ENCODE measurements at places on chromosomes 16 and 17.

DNA sequence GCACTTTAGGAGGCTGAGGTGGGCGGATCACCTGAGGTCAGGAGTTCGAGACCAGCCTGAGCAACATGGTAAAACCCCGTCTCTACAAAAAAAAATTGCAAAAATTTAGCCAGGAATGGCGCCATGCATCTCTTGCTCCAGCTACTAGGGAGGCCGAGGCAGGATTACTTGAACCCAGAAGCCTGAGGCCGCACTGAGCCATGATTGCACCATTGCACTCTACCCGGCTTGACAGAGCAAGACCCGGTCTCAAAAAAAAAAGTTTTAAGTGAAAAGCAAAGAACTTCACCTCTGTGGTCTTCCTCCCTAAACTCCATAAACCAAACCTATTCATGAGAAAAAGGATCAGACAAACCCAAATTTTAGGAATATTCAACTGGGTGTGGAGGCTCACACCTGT lies 7.0 kb downstream of the CD2BP2 start:
- no peak for DNase-seq

DNA sequence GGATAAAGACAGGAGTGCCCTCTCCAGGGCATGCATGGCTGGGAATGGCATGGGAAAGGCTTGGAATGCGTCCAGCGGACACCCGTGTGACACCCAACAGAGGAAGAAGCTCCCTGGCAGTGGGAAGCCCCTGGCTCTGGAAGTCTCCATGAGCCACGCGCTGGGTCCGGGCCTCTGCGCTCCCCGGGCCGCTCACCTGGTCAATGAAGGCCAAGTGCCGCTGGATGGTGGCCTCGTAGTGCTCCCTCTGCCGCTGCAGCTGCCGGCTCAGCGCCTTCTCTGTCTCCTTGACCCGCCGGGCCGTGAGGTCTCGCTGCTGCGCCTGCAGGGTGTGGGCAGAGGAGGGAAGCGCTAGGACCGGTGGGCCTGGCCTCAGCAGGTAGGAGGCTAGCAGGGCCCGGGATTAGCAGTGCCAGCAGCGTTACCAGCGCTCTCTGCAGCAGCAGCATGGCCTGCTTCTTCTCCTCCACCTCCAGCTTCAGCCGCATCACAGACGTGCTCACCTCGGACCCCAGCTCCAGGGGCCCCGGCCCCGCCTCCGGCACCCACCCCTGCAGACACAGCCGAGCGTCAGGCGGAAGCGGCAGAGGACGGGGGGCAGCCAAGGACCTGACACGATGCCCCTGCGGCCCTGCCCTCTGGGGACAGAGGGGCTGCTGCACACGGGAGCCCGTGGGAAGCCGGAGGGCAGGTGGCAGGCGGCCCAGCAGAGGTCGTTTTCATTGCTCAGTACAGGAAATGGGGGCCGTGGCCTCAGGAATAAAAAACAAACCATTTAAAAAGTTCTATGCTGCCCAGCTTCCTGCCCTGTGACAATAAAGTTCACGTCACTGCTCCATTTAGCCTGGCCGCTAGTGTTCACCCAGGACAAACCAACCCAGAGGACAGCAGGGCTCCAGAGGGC lies 26.0 kb downstream of the CEP131 start:
- DNase-seq = no peak

DNA sequence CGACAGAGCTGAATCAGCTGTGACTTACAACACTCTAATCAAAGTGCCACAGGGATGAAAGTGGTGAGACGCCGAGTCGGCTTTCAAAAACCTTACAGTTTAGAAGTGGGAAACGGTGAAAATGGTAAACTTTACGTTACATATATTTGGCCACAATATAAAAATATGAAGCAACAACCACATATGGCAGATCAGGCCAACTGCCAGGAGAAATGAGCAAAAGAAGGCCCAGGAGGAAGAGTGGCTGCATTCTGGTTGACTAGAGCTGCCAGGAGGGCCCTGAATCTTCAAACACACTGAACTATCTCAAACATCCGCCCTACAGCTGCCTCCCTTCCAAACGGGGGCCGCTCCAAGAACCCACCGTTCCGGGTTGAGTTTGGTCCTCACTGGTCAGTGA lies 56.3 kb downstream of the MRM3 start:
- no peak for DNase-seq

- DNase-seq = no peak
Measured at GRCh38 chr17:79946352-79947231, 89.1 kb downstream of the TBC1D16 start.
